Neural cell (in vitro differentiated cells): ENCODE measurements at places on chromosomes 12 and 14. TPM values are rescaled to one million over a fixed set of nuclear protein-coding genes. Genes with fewer than 3 reads are reported as not detected.

The LMNTD1 gene
- not detected in 2 replicates for polyA plus RNA-seq

The PPP1R12A gene
- 67.2 and 68.2 TPM in 2 replicates for polyA plus RNA-seq

The C12orf54 gene
- polyA plus RNA-seq = not detected in 2 replicates

The PRDM4 gene
- polyA plus RNA-seq = 46.0 and 51.1 TPM in 2 replicates

The MGP gene
- 0.90 TPM in 1 of 2 replicates, not detected in the other for polyA plus RNA-seq

The LHX5 gene
- 2.0 and 3.8 TPM in 2 replicates for polyA plus RNA-seq

The BMP4 gene
- polyA plus RNA-seq = 2.5 TPM in 1 of 2 replicates, not detected in the other
